NCI-H526 (cell line): ENCODE measurements at places on chromosomes 6 and 20.

DNA sequence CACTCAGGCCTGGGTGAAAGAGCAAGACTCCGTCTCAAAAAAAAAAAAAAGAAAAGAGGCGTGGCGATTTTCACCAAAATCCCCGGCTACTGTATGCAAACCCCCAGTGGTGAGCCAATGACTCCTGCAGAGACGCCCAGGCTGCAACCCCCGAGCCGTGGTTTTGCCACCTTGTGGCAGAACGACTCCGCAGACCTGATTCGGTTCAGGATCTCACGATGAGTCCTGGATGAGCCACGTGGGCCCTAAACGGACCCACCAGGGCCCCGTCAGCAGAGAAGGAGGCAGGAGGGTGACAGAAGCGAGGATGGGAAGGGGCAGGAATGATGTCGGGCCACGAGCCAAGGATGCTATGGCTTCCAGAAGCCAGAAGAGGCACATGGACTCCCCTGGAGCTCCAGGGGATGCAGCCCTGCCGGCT is 42.5 kb downstream of the SLC2A4RG start:
- DNase-seq = peak; percentile 35

- peak; percentile 91 for DNase-seq
These were observed 42.5 kb downstream of the ATP9A start for GRCh38 chr20:51725584-51726176.

DNA sequence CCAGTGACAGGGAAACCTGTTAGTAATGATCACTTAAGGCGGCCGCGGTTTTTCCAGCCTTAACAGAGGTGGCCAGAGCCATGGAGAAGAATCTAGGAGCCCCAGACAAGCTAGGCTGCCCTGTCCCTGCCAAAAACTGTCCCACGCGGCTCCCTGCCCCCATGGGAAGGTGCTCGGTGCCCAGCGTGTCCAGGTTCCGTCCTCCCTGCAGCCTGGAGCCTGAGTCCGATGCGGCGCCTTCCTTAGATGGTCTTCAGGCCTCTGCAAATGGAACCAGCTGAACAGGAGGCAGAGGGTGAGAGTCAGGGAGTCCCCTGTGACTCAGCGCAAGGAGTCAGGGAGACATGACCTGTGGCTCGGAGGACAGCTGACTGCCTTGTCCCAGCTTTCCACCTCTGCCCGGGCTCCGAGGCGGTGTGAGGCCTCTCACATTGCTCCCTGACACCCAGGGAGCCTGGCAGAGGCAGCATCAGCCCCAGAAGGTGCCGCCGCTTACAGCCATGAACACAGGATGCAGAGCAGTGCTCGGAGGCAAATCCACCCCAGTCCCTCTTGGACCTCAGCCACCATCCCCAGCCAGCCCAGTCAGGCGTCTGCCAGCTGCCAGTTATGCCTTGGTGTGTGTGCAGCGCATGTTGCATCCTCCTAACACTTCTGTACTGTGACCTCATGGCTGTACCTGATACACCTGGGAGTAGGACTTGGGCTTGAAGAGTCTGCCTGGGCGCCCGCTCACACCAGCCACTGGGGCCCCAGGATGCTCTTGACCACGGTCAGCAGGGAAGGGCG is 377.7 kb downstream of the CDH4 start:
- no peak for DNase-seq

DNA sequence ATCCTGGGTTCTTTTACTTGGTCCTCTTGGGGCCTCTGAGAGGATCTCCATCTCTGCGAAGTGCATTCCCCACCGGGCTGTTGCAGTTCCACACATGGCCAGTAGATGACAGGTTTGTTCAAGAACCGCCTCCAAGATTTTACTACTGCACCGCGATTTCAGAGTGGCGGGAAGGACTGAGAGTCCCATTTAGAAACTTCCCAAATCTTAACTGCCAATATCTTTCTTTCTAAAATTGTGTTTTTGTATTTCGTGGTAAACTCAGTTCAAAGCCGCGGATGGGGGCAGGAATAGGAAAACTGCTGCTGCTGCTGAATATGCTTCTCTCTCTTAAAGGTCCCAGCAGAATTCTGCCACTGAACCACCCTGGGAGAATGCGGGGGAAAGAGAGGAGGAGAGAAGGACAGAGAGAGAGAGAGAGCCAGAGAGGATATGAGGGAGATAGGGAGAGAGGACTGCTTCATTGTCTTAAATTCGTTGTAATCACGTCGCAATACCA is 8.6 kb upstream of the BTNL2 start:
- peak; percentile 74 for DNase-seq

GRCh38 chr20:49560646-49561045 is 7.3 kb downstream of the PTGIS start:
- no peak for DNase-seq

- no peak for DNase-seq
These were observed 84.4 kb downstream of the GMPR start for GRCh38 chr6:16322666-16323312.

GRCh38 chr6:52572536-52572935 is 4.3 kb downstream of the TRAM2 start:
- DNase-seq = no peak

GRCh38 chr6:112298816-112299281 is 44.5 kb upstream of the LAMA4 start:
- DNase-seq = no peak

- no peak for DNase-seq
These were observed 101.7 kb upstream of the PMEPA1 start for GRCh38 chr20:57811374-57812020.

DNA sequence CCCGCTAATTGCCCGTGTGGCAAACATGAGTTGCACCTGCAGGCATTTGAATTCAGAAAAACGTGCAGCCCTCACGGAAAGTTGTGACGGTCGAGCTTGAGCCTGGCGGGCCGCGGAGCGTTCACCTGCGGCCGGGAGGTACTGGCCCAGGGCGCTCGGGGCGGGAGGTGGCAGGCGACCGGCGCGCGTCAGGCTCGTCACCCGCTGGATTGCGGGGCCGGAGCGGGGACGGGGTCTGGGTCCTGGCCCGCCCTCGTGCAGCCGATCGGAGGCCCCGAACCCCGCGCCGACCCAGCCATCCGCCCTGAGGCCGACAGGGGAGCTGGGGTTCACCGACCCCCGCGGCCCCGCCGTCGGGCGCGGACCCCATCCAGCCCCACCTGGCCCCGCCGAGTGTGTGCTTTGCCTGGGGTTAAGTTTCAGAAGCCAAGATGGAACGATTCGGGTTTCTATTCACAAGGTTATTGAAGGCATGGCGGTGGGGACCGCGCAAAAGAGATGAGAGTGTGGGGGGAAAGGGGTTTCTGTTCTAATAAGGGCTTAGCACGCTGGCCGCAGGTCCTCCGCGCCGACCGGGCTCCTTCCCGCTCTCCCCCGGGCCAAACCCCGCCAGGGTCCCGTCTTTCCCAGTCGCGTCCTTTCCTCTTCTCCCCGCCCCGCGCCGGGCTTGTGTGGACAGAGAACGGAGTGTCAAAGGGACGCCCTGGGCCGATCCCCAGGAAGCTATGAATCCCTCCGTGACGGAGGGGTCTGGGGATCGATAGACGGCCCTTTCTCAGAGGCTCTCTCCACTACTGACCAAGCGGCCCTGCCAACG is 1.6 kb upstream of the HEY2 start:
- DNase-seq = no peak

DNA sequence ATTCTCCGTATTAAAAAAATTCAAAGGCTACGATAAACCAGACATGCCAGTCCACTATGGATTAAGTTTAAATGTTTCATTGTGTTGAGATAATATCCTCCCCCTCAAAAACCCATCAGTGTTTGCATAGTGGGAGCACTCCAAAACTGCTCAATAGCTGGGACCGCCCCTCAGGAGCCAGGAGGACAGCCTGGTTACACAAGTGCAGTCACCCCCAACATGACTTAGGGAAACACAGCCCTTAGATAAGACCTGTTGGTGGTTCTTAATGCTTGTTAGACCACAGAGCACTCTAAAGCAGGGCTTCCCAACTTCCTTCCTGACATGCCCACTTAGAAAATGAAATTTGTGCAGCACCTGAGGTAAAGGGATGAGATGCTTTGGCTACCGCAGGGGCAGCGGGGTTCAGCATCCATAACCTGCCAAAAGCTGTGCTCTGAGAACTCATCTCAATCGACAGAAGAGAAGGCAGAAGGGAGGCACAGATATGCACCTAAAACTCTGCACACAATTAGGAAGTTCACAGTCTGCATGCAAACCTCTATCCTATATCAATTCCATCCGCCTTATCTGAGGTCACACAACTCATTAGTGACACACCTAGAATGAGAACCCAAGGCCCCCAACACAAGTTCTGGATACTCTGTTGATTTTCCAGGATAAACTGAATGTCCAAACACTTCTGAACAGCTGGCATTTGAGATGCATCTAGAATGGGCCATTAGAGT is 74.3 kb downstream of the RALGAPA2 start:
- no peak for DNase-seq

GRCh38 chr20:45911486-45912343 is at the start of gene PLTP:
Gene PLTP, minus strand, starts transcription at chr20:45912155. Its CDS starts 703 bp downstream, at chr20:45911452.
- DNase-seq = no peak

DNA sequence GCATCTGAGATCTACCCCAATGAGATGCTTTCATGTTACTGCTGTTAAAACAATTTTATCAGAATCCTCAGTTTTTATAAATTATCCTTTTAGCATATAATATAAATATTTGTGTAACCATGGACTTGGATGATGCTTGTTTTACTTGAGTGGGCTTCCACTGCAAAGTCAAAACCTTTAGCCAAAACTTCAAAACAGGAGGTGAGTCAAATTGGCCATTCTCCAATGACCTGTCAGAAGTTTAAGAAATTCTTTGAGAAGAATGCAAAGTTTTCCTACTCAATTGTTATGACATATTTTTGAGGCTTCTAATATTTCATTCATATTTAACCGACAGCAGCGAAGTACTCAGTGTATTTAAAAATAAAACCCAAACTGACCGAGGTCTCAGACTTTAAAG is 507.9 kb downstream of the EYS start:
- no peak for DNase-seq

GRCh38 chr6:45378334-45378926 is 696 bp upstream of the SUPT3H start:
- DNase-seq = peak; percentile 83

DNA sequence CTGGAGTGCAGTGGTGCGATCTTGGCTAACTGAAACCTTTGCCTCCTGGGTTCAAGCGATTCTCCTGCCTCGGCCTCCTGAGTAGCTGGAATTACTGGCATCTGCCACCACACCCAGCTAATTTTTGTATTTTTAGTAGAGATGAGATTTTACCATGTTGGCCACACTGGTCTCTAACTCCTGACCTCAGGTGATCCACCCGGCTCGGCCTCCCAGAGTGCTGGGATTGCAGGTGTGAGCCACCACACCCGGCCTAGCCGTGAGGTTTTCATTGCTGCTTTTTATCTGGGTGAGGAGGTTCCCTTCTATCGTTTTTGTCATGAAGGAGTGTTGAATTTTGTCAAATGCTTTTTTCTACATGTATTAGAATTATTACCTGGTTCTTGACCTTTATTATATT is 23.9 kb downstream of the SRC start:
- DNase-seq = no peak

DNA sequence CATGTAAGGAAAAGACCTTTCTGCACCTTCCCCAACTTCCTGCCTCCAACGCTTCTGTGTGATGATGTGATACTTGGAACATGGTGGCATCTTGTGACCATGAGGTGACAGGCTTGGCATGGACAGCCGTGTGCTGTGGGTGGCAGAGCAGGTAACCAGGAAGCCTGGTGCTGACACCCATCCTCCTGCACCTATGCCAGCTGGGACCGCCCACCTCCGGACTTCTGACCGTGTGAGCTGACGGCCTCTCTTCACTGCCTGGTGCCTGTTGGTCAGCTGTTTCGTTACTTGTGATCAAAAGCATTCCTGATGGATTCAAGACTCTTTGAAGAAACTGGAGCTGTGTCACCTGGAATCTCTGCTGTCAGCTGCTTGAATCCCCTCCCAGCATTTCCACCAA is 70.3 kb downstream of the TMEM242 start:
- no peak for DNase-seq

DNA sequence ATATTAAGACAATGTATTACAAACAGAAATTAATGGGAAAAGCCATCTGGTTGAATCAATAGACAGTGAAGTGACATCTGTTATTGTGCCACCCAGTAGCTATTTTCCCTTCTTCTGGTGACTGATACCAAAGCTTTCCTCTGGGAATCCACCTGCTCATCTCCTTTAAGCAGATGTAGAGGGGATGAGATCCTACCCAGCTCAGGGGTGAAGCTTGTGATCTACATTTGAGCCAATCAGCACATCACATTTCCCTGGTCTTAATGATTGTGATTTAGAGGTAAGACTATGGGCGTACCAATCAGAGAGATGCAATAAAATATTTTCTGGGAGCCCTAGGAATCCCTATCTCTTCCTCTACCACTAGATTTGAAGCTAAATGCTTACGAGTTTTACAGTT is 782.9 kb downstream of the PTPRT start:
- no peak for DNase-seq

DNA sequence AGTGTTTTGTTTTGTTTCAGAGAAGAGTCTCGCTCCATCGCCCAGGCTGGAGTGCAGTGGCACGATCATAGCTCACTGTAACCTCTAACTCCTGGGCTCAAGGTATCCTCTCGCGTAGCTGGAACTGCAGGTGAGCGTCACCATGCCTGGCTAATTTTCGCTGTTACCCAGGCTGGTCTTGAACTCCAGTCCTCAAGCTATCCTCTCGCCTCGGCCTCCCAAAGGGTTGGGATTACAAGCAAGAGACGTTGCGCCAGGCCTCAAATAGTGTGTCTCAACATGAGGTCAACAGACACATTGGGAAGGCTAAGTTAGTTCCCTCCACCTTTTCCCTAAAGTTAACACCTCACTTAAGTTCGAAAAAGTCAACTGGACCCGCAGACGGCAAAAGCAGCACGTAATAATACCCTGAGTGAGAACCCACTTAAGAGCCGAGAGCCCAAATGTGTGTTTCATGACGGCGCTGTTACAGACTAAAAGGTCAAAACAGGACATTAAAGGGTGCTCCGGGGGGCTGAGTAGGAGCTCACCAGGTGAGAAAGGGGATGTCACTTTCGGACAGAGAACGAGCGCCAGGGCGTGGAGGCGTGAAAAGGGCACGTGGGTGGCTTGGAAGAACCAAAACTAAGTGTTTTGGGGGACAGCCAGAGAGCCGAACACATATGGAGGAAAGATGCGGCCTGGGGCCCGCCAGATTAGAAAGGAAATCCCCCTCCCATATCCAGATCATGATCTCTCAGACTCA is 499 bp downstream of the TTI1 start:
- no peak for DNase-seq

DNA sequence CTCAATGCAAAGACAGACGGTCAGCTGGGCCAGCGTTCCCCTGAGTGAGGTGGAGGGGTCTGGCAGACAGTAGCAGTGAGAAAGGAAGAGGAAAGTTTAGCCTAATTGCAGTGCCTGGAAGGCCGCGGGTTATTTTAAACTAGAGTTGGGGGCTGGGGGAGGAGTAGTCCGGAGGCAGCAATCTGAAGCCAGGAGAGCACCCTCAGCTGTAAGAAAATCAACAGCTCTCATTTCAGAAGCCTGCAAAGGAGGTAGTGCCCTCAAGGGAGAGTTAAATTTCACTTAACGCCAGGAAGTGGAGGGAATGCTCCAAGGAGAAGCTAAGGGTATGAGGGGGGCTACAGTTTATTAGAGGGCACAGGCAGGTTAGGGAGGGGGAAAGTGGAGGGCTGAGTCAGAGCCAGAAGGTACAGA is 26.9 kb downstream of the RING1 start:
- no peak for DNase-seq
